ENCODE measurements at places on chromosomes 12 and 14.

DNA sequence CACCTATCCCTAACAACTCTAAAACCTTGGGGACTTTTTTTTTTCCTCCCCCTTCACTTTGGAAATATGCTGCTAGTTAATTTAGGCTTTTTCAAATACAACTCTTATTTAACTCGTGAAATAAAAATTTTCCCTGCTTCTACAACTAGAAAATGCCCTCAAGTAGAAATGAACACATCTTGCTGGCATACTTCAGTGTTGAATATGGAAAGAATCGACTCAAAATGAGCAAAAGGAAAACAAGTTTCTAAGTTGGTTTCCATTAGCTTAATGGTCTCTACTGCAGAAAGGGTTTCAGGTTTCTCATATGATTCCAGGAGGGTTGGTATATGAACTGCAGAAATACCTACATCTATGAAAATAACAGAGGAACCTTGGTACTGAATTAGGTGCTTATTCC lies 118.3 kb upstream of the TMTC1 start:
- DNase-seq, result no peak

- DNase-seq, result no peak
Measured at GRCh38 chr14:25837551-25837965, 760.3 kb downstream of the NOVA1 start.

- no peak for DNase-seq
Measured at GRCh38 chr14:29821242-29821641, 106.4 kb downstream of the PRKD1 start.

DNA sequence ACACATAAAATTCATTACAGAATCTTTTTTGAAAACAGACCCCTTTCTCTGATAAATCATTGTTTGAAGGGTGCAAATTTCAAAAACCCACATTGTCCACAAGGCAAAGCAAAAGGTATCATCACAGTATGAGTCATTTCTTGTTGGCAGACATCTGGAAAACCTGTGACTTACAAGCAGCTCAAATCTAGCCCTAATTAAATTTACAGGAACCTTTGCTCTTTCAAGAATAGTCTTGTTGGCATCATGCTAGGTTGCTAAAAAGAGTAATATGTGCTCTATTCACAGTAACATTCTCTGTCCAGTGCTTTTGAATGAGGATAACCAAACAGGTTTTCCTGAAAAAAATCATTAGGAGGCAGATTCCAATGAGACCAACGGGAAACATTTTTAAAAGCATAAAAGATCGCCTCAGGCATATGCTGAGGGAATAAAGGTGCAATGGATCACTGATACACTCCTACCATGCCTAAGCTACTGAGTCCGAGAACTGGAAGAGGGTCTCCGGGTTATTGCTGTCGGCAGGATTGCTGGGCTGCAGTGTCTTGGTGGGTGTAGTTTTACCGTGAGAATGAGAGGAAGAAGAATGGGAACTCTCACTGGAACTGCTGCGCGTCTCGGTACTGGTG lies 55.5 kb upstream of the TTC7B start:
- no peak for DNase-seq

- DNase-seq, result peak; percentile 78
Measured at GRCh38 chr12:27733052-27733656, 22.5 kb downstream of the MRPS35 start.

- no peak for DNase-seq
Measured at GRCh38 chr12:26282339-26282940, 87.1 kb downstream of the SSPN start.

Measured in activated CD4-positive, alpha-beta T cell treated with anti-CD3 and anti-CD28 coated beads, Interleukin-2, amount 10 ng/mL, durations not matched to agents 24 days and 14 days (primary cell).